Right kidney (tissue), 9 donors: ENCODE measurements at places on chromosomes 12 and 14.

GRCh38 chr12:88400302-88400701 lies 180.0 kb downstream of the KITLG start:
- DNase-seq, result no peak

DNA sequence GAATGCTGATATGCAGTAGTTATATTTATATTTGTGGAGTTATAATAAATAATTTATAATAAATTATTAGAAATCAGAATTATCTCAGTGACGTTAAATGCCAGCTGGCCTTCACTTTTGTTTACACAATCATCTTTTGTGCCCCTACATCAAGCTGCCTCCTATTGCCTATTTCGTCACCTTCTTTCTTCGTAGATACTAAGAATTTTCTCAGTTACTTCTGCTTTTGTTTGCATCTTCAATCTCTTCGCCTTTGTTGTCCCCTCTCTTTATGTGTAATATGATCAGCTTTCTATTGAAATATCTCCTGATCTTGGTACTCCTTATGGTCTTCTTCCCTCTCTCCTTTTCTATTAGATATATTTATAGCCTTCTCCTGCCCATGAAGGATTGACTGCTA lies 197.0 kb downstream of the ERC1 start:
- DNase-seq, result no peak

GRCh38 chr12:131380965-131381705 lies 329.8 kb upstream of the SFSWAP start:
- DNase-seq, result no peak

DNA sequence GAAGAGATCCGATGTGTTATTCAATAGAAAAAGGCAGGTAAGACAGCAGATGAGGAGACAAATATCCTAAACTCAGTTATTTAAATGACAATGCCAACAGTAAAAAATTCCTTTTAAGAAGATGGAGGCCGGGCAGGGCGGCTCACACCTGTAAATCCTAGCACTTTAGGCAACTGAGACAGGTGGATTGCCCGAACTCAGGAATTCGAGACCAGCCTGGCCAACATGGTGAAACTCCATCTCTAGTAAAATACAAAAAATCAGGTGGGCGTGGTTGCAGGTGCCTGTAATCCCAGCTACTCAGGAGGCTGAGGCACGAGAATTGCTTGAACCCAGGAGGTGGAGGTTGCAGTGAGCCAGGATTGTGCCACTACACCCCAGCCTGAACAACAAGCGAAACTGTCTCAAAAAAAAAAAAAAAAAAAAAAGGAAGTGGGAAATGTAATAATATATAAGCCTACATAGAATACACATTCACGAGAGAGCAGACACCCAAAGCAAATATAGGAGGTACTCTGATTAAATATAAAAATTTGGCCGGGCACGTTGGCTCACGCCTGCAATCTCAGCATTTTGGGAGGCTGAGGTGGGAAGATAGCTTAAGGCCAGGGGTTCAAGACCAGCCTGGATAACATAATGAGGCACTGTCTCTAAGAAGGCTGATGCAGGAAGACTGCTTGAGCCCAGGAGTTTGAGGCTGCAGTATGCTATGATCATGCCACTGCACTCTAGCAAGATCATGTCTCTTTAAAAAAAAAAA lies 19.0 kb downstream of the CORO1C start:
- no peak for DNase-seq

- no peak for DNase-seq
These were observed 203.8 kb upstream of the SFSWAP start for GRCh38 chr12:131507094-131507493.

- DNase-seq, result no peak
These were observed 33.3 kb downstream of the CFAP54 start for GRCh38 chr12:96522690-96523089.

- no peak for DNase-seq
These were observed 14.3 kb upstream of the RIN3 start for GRCh38 chr14:92499234-92499633.

GRCh38 chr12:89278169-89278568 lies 74.1 kb downstream of the DUSP6 start:
- DNase-seq, result no peak
